ENCODE measurements at places on chromosomes 12 and 14. TPM values are rescaled to one million over a fixed set of nuclear protein-coding genes. Genes with fewer than 3 reads are reported as not detected.

DNA sequence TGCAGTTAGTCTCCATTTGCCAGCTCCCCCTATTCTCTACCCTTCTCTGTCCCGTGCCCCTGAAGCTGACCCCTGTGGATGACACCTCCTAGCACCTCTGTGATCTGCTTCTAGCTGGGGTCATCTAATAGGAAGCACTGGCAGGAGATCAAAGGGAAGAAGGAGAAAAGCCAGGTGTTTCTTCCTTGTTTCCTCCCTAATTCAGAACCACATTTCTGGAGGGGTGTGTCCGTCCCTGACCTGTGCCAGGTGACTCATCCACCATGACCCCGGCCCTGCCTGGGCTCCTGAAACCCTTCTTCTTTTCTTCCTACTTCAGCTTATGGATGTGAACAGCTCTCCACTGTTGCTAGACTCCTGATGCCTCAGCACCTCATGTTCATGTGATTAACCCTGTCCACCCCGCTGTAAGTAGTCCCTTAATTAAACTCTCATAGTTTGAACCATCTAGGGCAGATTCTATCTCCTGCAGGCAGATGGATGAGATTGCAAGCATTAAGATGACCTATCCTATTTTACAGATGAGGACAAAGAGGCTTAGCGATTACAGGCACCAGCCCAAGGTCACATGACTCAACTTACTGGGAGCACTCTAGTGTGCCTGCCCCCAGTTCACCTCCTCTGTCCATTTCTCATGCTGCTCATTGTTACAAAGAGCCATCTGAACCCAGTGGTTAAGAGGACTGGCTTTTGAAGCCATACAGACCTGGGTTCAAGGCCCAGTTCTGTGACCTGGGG, 770.5 kb downstream of the MED13L start:
- H3K4me3 ChIP-seq, result no peak overlapping the region
- no peak overlapping the region for H3K27ac ChIP-seq
- H3K27me3 ChIP-seq, result no peaks in the 10 kb centered on the region
- no peaks in the 10 kb centered on the region for H3K4me1 ChIP-seq
- no peaks in the 10 kb centered on the region for H3K36me3 ChIP-seq
- no peak for DNase-seq

DNA sequence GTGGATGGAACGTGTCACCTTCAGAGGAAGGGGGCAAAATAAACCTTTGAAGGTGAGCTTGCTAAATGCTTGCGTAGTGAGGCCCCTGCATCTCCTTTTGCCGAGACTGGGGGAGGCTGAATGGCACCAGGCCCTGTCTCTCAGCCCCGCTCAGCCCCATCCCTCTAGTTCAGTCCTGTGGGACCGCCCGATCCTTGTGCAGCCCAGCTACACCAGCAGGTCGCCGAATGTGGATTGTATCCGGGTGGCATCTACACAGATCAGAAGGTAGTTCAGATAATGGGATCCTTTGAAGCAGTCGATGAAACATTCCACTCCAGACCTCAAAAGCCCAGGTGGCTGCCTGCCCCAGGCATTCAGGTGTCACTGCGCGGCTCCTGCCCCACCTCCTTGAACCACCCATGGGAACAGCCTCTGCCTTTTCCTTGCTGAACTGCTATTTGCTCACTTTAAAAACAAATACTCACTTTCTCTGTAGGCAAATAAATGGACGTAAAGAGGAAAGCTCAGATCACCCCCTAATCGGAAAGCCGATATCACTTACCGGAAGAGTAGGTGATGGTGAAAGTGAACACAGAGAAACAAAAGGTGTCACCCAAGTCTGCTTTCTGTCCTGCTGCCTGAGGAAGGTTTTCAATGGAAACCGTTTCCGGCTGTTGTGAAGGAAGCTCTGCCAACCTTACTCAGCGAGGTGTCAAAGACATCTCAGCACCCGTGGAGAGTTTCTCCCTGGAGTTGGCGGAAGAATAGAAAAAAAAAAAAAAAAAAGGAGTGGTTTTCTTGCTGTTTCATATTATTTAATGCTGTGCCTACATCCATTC, 100.3 kb upstream of the NCOR2 start:
- no peak overlapping the region for H3K4me3 ChIP-seq
- DNase-seq, result no peak
- no peaks in the 10 kb centered on the region for H3K4me1 ChIP-seq
- no peaks in the 10 kb centered on the region for H3K27me3 ChIP-seq

- H3K36me3 ChIP-seq, result no peaks in the 10 kb centered on the region
- peaks cover 4% of the 10 kb centered on the region for H3K4me1 ChIP-seq
- H3K27ac ChIP-seq, result no peak overlapping the region
Measured at GRCh38 chr12:118327391-118327790, 45.3 kb downstream of the TAOK3 start.

DNA sequence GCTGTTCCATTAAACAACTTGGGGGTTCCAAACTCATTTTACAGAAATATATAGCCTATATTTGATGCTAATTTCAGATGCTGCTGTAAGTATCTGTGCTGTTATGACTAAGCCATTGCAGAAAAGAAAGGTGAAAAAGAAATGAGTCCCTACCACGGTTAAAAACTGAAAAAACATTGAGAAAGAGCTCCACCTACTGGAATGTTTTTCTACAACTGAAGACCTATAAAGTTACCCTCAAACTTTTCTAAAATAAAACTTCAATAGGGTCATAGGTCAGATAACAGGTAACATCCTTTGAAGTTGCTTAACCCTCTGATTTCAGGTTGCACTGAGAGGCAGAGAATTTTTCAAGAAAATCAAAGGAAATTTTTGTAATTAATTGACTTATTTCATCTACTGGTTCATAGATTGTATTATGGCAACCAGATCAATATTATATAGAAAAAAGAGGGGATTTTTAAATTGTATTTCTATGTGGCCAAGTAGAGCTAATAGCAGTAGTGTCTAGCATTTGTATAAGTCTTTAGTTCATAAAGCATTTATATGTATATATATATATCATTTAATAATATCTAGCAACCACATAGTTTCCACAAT, 279.9 kb downstream of the RPS29 start:
- no peaks in the 10 kb centered on the region for H3K36me3 ChIP-seq
- no peak overlapping the region for H3K4me3 ChIP-seq
- DNase-seq, result no peak

- H3K27ac ChIP-seq, result no peak overlapping the region
- no peak for DNase-seq
- H3K4me1 ChIP-seq, result no peaks in the 10 kb centered on the region
- no peaks in the 10 kb centered on the region for H3K36me3 ChIP-seq
- no peak overlapping the region for H3K4me3 ChIP-seq
Measured at GRCh38 chr12:24725616-24726015, 223.3 kb downstream of the BCAT1 start.

The KRT7 gene
- total RNA-seq, result 3.2 TPM
